ENCODE measurements at places on chromosomes 5 and 9.

DNA sequence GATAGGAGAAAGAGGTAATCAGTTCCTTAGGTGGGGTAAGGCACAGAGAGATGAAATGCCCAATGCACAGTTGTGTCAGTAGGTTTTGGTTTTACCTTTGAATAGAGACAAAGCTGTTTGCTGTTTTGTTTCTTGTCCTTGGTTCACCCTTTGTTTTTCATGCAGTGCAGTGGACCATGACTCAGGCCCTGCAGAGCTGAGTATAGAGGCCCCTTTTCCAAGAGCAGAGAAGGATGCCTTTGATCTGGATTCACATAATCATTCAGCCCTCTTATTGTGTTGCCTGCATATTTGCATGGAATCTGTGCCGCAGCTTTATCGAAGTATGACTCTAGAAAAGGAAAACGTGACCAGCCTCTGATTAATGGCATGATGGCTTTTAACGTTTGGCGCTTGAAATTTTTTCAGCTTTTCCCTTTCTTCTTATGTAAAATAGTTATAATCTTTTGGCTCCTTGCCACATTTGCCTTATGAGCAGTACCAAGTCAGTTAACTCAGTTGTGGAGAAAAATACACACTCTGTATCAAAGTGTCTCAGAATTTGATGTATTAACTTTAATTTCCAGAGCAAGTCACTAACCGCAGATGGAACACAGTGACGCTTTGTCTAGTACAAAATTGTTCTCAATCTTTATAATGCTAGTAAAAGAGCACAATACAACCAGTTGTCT, 197.6 kb downstream of the KDM4C start:
- DNase-seq: no peak

DNA sequence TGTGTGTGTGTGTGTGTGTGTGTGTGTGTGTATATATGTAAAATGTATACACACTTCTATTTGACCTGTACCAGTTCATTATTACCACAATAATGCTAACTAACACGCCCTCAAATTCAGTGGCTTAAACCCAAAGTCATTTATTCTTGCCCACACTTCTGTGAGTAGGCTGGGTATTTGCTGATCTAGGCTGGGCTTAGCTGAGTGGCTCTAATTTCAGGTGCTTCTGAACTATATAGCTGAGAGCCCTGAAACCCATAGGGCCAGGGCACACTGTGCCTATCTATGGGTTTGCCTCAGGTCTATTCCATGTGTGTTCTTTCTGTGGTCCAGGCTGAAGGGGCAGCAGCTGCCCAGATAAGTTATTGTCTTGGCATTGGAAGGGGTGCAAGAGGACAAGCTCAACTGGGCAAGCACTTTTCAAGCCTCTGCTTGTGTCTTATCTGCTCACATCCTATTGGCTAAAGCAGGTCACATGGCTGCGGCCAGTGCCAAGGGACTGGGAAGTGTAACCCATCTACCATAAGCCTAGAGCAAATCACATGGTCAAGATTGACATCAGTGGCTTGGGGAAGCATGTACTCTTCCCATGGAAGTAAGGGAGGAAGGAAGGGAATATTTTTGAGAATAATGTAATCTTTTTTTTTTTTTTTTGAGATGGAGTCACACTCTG, 139.9 kb downstream of the PALM2AKAP2 start:
- no peak for DNase-seq

GRCh38 chr9:86201474-86202337, 57.8 kb downstream of the C9orf153 start:
- no peak for DNase-seq

- DNase-seq: no peak
These were observed 602.8 kb downstream of the IRX1 start for GRCh38 chr5:4198461-4198860.

GRCh38 chr9:8133606-8134005, 334.0 kb upstream of the DMAC1 start:
- DNase-seq: no peak

DNA sequence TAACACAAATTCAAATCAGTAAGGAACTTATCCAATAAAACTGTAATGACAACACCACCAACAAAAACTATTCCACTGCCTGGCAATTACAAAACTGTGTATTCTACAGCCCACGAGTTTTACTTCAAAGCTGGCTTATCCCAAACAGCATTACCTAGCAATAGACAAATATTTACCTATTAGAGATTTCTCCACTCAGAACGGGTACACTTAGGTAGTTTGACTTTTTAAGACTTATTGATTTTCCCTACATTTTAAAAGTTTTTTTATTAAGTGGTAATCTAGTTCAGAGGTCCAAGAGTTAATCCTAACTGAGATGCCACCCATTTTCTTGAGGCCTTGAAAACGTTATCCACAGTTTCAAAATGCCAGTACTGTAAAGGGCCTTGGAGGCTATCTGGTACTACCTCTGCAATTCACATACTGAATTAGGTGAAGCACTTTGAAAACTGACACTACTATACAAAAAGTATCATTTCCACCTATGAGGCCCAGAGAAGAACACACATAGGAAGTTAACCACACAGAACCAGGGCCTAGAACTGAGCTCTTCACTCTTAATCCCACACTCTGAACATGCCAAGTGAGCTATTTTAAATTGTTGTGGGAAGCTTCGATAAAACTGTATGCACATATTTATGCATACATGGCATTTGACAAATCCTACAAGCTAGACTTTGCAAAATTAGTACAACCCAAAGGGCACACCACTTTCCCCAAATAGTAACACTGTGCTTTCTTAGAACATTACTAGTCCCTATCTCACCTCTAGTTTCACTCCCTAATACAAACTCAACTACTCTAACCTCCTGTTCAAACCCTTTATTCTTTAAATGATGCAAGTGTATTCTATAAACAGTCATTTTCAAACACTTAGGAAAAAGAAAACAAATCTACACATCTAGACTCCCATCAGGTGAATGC, 2.1 kb downstream of the NADK2 start:
- DNase-seq: no peak

DNA sequence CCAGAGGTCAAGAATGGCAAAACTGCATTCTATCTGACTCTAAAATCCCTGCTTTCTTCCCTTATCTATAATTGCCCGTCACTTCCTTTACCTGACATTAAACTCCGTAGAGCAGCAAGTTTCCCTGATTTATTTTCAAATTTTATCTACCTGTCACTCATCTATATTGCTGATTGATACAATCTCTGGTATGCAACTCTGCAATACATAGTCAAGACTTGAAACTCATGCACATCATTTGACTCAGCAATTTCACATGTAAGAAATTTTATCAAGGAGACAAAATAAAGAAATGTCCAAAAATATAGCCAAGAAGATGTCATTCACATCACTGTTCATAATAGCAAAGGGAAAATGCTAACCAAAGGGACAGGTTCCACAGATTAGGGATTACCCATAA, 39.5 kb downstream of the FBXW11 start:
- DNase-seq: no peak

- no peak for DNase-seq
These were observed 42.2 kb downstream of the OSMR start for GRCh38 chr5:38888041-38888440.

DNA sequence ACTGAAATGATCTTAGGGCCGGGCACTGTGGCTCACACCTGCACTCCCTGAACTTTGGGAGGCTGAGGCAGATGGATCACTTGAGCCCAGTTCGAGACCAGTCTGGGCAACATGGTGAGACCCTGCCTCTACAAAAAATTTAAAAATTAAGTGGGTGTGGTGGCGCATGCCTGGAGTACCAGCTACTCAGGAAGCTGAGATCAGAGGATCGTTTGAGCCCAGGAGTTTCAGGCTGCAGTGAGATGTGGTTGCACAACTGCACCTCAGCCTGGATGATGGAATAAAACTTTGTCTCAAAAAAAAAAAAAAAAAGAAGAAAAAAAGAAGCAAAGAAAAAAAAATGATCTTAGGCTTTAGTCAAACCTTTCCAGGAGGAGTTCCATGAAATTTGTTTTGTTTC, 41.8 kb downstream of the MEF2C start:
- DNase-seq: no peak

- DNase-seq: no peak
These were observed 5.2 kb upstream of the GRK6 start for GRCh38 chr5:177421062-177421798.

- peak; percentile 31 for DNase-seq
These were observed 19.3 kb upstream of the SMIM32 start for GRCh38 chr5:136212252-136212721.

GRCh38 chr9:21286659-21287058, 18.5 kb downstream of the IFNA5 start:
- no peak for DNase-seq

- no peak for DNase-seq
These were observed 253.3 kb downstream of the EDIL3 start for GRCh38 chr5:84131372-84131771.

- DNase-seq: no peak
These were observed 8.3 kb upstream of the AFF4 start for GRCh38 chr5:132971483-132972435.

DNA sequence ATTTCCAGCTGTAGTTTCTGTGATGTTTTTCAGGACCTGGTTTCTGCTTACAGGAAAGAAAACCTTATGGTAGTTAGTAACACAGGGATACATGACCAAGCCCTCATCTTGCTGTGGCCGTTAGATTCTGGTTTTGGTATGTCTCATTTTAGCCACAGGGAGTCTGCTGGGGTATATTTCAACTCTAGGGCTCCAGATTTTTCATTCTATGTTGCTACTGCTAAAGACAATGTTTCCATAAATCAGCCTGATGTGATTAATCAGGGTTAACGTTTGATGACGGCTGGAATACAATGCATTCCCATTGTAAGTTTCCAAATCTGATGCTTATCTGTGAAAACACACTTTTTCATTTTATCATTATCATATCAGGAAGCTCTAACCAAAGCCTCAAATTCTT, 48.2 kb downstream of the P4HA2 start:
- no peak for DNase-seq

DNA sequence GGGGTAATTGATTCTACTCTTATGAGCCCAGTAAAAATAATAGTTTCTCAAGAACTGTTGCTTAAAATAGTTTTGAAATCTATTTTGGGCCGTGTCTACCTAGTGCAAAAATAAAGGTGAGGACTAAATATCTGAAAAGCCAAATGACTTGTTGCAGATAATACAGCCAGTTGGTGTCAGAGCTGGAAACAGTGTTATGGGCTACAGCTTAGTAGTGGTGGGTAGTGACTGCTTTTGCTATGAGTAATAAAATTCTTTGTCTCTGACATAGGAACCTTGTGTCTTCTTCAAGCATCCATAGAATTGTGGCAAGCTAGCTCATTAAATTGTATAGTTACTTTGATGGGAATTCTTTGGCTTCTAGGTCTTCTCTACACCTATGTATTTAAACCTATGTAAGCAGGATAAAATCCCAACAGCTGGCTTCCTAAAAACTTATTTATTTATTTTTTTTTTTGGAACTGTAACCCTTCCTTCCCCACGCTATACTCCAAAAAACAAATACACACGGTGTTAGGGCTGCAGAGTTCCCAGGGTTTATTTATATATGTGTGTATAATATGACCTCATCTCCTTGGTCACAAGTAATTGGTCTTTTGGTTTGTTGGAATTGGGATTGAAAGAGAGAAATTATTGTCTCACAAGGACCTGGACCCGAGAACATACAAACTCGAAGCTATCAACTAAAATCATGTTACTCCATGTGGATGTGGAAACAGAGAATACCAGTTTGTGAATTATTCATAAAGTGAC, 138.0 kb downstream of the NUDT12 start:
- no peak for DNase-seq

DNA sequence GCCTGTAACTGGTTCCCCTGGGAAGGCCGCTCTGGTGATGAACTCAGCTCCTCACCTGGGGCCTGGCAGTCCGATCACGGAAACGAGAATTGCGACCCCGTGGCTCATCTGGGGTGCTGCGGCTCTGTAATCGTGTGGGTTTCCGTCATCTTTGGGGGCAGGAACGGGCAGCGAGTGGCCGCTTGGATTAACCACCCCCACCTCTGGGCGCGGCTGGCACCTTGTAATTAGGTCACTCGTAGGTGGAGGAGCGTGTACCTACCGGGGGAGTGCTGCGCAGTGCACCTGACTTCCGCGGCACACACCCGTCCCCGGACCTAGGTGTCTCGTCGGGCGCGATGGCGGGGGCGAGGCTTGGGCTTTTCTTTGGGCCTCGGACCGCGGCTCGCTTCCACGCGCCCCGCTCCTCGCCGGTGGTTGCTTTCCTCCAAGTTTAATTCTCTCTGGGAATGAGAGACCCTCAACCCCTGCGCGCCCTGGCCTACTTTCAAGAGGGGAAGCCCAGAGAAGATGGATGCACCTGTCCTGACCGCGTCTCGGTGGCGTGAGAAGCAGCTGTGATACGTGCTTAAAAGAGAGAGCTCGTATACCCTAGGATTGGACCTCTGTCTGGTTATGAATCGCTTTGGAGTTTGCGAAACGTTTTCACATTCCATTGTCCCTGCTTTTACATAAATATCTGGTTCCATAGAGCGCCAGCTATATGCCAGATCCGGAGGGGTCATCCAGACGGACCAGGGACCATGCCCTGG, 744 bp upstream of the PPP2CA start:
- DNase-seq: peak; percentile 79

GRCh38 chr5:172059661-172060100, 53.2 kb upstream of the FBXW11 start:
- no peak for DNase-seq

DNA sequence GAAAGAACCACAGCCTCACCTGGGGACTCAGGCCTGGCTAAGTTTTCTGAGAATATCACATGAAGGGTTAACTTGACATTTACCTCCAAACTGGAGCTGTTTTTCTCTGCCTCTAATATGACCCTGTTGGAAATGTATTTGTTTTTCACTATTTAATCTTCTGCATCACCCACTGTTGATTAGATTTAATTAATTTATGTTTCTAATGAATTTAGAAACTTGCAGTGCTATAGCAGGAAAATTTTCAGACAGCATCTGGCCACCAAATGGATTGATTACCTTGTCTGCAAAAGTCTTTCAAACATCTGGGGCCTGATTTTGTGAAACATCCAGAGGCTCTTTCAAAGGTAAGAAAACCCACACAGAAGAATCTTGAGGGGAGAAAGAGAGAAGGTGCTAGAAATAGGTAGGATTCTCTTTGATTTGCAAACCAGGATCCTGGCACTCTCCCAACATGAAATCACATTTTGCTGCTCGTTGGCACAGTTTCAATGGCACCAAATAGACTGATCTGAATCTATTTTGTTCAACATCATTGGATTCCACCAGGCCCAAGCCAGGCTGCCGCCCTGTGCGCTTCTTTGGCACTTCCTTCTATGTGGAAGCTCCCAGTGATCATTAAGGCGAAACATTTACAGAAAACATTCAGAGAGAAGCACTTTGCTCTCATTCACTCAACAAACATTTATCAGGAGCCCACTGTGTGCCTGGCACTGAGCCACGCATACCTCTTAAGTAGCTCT, 157.3 kb downstream of the PPP2R2B start:
- DNase-seq: no peak

- DNase-seq: no peak
These were observed 375.4 kb upstream of the IRX1 start for GRCh38 chr5:3220201-3220600.

- DNase-seq: no peak
These were observed 120.2 kb upstream of the PITX1 start for GRCh38 chr5:135154197-135154596.

- DNase-seq: no peak
These were observed 1.7 kb downstream of the PALM2AKAP2 start for GRCh38 chr9:109781541-109782197.

- DNase-seq: no peak
These were observed 68.1 kb downstream of the CRB2 start for GRCh38 chr9:123424131-123424530.

All from effector CD4-positive, alpha-beta T cell (primary cell).